ENCODE measurements at places on chromosomes 5 and 9.

GRCh38 chr5:113776168-113776567, 262.7 kb downstream of the YTHDC2 start:
- DNase-seq = no peak

GRCh38 chr5:159891371-159891770, 24.9 kb upstream of the ADRA1B start:
- DNase-seq = no peak

DNA sequence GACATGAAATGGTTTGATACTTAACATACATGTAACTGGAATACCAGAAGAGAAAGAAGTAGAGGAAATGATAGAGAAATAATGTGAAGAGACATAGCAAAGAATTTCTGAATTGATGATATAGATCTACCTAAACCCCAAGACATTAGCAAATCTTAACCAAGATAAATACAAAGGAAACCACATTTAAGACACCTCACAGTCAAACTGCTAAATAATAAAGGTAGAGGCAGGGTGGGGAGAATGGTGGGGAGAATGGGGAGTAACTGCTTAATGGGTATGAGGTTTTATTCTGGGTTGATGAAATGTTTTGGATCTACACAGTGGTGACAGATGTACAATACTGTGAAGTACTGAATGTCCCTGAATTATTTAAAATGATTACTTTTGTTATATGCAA, 17.5 kb downstream of the CARNMT1 start:
- DNase-seq = no peak

DNA sequence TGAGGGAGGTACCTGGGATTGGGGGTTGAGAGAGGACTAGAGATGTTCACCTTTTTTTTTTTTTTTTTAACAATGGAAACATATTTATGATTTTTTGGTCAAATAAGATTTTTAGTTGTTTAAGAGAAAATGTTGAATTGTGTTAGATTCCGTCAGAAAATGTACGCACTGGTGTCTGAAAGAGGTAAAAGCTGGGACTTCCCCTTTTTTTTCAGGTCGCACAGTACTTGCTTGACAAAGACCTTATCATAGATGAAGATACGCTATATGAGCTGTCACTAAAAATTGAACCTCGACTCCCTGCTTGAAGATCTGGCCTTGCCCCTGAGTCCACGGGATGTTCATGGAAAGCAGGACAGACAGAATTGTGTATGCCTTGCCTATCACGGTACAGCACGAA, 7.7 kb upstream of the CKMT2 start:
- no peak for DNase-seq

- peak; percentile 17 for DNase-seq
Measured at GRCh38 chr9:124306098-124306735, 48.5 kb downstream of the NEK6 start.

DNA sequence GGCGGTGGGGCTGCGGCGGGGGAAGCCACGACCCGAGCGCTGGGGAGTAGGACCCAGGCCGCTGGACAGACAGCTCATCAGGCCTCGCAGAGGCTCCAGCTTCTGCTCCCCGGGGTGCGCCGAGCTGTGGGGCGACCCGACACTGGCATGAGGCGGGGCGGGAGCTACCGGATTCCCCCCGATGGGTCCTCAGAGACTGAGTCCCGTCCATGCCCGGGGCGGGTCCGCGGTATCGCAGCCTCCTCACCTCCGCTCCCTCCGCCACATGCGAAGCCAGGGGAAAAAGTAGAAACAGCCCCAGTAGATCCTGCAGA, 2.6 kb upstream of the CCL27 start:
- DNase-seq = no peak

DNA sequence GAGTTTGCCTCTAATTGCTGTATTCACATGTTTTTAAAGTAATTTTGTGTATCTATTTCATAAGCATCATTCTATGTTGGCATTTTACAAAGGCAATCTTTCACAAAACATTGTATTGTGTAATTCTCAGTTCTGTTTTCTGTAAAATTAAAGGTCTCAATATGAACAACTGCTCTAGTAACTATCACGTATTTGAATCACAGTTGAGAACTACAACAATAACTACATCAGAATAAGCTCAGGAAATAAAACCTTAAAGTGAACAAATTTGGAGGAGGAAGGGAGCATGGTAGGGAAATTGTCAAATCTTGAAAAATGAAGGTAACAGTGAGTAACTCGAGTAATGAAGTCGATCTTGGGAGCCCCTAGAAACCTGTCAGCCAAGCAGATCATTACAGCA, 22.5 kb upstream of the CAMK4 start:
- no peak for DNase-seq

GRCh38 chr5:160315968-160316367, 3.6 kb upstream of the CCNJL start:
- no peak for DNase-seq

DNA sequence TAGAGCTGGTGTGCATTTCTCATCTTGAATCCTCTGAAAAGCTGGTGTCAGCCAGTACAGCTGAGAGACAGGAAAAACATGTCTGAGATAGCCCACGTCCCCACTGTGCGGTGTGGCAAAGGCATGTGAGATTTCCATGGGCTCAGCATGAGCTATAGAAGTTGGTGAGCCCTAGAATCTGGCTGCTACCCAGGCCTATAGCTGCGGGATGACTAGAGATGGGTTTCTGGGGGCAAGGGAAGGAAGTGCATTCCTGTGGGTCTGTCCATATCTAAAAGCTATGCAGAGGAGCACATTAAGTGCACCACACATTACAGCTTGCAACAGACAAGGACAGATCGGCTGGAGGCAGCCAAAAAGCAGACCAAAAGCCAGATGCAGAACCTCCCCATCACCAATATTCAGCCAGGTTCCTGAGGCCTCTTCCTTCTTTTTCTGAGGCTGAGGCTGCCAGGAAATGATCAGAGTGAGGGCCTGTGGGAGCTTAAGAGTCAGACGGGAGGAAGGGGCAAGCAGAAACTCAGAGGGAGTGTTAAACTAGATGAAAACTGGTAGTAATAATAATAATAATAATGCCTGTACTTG, 55.8 kb upstream of the RANBP3L start:
- DNase-seq = no peak

DNA sequence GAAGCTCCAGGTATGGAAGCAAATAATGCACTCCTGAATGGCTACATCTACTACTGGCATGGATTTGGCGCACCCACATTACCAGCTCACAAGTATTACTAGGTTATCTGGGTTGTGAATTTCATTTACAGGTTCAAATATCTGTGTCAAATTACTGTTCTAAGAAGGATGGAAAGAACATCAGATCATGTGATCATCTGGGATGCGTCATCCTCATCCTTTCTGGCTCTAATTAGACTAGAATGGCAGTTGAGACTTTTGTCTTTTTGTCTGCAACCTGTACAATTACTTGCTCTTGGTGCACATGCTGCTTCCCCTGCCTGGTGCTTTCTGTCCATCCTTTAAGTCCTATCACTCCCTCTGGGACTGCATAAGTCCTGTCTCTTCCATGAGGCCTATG, 64.1 kb downstream of the PJA2 start:
- no peak for DNase-seq

DNA sequence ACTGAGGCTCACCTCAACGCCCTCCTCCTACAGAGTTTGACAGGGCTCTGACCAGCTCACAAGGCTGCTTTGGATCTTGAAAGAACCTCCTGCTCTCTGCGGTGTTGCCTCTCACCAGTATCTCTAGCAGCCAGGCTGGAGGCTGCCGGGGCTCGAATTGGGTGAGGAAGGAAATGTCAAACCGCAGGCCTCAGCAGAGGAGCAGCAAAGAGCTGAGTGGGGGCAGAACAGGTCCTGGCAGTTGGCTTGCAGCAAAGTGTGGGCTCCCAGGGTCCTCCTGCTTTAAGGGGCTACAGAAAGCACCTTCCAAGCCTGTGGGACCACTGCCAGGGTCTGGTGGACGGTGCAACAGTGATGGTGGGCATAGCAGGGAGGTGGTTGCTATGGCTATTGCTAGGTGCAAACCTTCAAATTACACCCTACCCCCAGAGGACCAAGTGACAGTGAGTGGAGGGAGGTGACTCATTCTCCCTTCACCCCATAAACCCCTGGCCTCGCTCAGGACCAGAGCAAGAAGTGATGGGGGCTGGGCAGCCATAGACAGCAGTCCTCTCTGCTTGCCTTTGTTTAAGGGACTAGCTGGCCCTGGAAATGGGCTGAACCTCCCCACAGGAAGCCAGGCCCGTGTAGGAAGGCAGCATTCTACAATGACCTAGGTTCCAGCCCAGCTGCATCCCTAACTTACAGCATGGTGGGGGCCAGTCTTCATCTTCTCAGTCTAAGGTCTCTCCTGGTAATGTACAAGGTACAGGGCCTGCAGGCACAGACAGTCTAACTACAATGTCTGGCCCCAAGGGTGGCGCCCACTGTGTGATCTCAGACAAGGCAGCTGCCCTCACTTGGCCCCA, 18.7 kb downstream of the LCP2 start:
- no peak for DNase-seq

GRCh38 chr9:114782586-114782985, 23.3 kb downstream of the TNFSF15 start:
- DNase-seq = no peak

- DNase-seq = no peak
Measured at GRCh38 chr9:111857555-111858211, 38.9 kb upstream of the UGCG start.

DNA sequence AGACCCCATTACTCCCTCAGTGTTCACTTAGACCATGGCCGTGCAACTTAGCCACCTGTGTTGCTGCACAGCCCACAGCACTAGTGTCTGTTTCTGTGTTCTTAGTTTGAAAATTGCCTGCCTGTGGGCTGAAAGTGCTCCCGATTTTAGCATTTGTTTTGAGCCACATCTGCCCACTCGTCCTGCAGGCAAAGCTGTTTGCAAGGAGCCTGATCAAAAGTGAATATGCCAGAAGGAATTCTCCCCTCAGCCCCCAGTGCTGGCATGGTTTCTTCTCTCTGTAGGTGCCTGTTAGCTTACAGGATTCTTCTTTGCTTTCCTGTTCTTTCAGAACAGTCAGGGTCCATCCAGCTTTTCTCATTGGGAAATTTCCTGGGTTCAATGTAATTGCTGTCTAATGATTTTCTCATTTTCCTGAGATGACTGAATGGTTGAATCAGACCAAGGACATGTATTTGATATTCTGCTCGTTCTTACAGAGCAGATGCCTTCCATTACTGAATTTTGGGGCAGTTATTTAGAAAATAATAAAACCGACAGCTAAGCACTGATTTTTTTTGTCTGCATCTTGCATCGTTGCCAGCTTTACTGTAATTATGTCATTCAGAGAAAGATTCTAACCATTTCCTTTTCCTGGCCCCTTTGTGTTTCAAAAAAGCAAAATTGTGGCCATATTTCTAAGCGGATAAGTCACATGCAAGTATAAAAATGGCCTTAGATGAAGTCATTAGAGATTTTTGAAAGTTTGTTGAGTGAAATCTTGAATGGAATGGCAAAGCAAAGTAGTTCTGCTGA, 111.1 kb upstream of the CKMT2 start:
- DNase-seq = no peak

- no peak for DNase-seq
Measured at GRCh38 chr5:39199335-39199734, 20.0 kb downstream of the FYB1 start.

DNA sequence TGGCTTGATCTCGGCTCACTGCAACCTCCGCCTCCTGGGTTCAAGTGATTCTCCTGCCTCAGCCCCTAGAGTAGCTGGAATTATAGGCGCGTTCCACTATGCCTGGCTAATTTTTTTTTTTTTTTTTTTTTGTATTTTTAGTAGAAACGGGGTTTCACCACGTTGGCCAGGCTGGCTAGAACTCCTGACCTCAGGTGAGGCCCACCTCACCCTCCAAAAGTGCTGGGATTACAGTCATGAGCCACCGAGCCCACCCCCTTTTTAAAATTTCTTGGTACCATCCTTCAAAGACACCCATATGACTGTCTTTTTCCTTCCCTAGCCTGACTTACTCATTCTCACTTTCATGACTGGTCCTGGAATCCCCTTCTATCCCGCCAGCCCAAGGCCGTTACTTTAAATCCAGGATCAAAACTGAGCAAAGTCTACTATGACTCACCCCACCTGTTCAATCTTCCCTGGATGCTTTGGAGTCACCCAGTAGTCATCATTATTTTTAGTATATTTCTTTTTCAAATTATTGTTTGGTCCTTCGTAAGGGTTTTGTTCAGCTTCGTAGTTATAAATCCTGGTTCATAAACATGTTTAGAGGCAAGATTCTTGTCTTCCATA, 1.2 kb upstream of the TBCA start:
- no peak for DNase-seq

DNA sequence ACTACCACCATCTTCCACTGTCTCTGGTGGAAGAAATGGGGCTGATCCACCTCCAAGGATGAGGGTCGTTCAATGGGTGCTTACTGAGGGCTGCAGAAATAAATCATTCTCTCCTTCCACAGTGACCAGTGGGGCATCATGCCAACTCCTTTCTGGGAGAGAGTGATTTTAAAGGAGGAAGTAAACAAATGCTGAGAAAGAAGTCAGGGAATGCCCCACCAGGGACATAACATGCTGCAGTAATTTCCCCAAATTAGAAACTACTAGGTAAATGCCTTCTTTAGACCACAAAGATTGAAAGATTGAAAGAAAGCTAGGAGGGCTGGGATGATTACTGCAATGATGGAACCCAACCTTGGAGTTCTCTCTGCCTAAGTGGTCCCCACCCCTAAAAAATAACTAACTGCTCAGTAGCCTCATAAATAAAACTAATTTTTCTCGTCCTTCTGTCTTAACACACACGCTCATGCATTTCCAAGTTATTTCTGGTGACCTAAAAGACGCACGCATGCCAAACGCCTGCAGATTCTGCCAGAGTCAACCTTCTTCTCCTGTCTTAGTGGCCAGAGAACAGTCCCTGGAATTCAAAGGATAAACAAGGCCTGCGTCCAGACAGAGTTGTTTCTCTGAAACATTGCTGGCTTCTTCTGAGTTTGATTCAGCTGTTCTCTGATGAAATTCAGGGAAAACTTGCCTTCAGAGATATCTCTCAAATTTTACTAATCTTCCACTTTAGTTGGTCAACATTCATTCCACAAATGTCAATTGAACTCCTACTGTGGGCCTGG, 250.0 kb downstream of the NR3C1 start:
- no peak for DNase-seq

DNA sequence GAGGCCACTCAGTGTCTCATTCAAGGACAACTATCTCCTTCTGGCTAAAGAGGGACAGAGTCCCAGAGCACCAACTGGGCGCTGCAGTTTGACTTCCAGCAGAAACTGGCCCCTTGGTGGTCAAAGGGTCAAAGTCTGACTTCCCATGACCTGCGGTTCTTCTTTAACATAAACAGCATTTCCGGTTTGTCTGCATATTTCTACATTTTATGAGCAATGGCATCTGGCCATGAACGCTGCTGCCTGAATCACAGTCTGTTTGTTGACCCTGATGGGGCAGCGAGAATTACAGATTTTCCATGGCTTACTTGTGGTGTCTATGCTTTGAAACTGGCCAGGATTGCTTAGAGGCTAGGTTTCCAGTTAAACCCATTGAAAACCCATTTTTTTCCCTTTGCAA, 1.3 kb downstream of the TNFSF15 start:
- DNase-seq = no peak

DNA sequence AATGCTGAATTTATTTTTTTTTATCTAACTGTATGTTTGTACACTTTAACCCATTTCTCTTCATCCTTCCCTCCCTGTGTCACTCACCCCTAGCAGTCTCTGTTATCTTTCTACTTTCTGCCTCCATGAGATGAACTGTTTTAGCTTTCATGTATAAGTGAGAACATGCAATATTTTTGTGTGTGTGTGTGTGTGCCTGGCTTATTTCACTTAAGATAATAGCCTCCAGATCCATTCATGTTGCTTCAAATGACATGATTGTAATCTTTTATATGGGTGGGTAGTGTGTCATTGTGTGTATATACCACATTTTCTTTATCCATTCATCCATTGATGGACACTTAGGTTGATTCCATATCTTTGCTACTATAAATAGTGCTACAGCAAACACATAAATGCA, 1023.9 kb downstream of the TLE1 start:
- DNase-seq = no peak

GRCh38 chr9:115127191-115127817, 9.3 kb upstream of the TNC start:
- no peak for DNase-seq
